NCI-H526 treated with DMSO at 0.1 percent for 48 hours (cell line): ENCODE measurements at places on chromosomes 11 and 22.

DNA sequence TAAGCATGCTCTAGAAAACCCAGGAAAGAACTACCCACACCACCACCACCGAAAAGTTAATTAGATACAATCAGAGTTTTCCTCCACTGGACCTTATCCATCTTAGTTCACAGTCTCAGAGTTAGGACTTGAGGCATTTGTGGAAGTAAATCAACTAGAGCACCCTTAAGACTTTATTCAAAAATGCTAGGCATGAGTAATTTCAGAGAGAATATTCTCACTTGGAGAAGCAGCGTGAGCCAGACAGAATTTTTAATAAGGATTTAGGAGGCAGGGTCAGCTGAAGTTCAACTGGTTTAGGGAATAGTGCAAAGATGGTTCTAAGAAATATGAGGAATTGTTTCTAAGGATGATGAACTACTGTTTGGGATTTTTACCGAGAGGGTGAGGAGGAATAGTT, 1.2 kb upstream of the OLFML1 start:
- no peak for DNase-seq

DNA sequence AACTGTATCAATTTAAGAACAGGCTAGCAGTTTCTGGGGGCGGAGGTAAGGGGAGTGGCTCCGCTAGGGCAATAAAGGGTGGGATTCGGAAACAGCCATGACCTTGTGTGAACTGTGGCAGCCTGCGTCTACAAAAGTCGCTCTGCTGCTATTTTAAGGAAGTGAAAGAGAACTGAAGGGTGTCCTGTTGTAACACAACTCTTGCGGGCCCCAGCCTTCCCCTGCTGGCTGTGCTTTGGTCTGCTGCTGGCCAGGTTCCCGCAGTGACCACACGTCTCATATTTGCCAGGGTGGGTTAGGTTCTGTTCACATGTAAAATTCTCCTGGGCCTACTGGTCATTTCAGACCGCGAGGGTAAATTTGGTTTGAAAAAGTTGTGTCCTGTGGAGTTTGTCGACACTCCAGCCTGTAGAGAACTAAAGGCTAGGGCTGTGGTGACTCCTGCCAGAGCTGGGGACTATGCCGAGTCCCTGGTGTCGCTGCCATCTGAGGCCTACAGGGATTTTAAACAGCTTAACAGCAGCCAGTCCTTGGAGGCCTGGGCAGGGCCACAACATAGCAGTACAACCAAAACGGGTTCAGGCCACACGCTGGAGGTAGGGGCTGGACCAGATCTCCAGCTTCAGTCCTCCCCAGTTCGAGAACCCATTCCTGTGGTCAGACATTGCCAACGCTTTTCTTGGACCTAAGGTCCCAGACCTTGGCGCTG, 1.1 kb upstream of the PPFIBP2 start:
- DNase-seq: no peak

- no peak for DNase-seq
Measured at GRCh38 chr11:20639688-20640087, 29.7 kb upstream of the NELL1 start.

DNA sequence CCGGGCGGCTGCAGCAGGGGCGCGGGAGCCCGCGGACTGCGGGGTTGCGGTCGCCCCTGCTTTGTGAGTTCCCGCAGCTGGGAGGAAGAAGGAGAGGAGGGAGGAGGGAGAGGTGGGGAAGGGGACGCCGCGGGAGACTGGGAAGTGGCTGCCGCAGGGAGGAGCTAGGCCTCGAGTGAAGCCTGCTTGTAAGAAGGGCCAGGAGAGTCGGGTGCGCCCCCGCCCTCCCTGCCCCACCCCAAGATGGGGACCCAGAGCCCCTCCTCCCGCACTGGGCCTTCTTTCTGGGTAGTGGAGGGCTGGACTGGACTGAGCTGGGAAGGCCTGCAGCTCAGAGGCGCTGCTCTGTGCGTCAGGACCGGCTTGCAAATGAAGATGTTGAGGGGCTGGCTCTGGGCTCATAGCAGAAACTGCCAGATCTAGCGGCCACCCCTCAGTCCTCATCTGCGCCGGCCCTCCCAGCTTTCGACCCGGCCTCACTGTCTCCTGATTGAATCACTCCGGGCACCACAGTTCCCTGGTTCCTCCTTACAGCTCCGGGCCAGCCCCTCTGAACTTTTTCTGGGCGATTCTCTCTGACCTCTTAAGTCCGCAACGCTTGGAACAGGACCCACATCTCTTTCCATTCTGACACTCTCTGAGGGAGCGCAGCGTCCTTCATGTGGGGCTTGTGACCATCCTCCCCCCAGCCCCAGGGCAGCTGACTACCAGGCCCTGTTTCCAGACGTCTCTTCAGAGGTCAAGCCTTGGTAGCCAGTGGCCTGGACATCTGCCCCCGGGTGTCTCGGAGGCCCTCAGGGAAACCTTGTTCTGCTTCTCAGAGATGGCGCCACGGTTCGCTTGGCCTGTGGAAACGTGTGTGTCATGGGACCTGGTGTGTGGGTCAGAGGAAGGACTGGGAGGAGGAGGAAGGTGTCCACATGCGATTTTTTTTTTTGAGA, 21.9 kb downstream of the SERPINH1 start:
- no peak for DNase-seq

DNA sequence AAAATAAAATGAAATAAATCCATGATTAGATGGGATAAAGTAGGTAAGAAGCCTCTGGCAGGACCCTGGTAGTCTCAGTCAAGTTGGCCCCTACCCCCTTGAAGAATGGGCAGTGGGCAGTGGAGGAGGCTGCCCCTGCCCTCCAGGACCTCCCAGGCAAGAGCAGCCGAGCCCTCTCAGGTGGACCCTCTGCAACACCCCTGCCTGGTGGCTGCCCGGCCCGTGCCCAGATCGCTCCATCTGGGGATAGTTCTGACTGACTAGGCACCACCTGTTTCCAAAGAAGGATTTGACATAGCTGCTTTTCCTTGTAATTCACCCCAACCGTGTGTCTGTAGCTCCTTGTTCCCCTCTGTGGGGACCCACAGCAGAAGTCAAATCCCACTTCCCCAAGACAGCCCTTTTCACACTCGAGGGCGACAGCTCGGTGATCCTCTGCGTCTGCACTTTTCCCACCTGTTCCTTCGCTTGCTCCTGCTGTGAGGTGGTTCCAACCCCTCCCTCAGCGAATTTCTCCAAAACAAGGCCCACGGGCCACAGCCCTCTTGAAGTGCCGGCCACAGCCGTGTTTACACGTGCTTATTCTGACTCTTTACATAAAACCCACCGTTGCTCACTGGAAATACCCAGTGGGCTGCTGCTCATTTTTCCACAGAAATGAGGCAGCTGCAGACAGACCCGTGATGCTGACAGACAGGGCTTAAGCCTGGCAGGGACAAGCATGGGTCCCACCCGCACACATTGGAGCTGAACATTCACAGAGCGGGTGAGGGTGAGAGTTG, 5.5 kb upstream of the TMPRSS13 start:
- DNase-seq: no peak

DNA sequence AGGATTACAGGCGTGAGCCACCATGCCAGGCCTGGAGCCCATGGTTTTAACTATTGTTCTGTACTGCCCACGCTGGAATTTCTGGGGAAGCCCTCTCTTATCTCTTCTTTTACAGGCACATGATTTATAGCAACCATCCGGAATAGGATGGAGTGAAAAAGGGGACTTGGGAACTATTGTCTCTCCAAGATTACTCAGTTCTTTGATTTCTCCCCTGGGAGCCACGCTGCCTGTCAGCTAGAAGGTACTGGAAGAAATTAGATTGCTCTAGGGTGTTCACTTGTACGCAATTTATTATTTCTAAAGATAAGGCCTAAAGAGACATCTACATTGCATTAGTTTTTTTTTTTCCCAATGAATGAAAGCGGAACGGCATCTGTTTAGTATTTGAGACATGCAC, 65.6 kb upstream of the PTPRJ start:
- DNase-seq: no peak

GRCh38 chr11:25970726-25971508, 361.0 kb upstream of the ANO3 start:
- DNase-seq: no peak

- DNase-seq: no peak
Measured at GRCh38 chr22:17678817-17679385, 40.3 kb downstream of the BCL2L13 start.

- no peak for DNase-seq
Measured at GRCh38 chr11:133503236-133503635, 29.1 kb downstream of the OPCML start.

DNA sequence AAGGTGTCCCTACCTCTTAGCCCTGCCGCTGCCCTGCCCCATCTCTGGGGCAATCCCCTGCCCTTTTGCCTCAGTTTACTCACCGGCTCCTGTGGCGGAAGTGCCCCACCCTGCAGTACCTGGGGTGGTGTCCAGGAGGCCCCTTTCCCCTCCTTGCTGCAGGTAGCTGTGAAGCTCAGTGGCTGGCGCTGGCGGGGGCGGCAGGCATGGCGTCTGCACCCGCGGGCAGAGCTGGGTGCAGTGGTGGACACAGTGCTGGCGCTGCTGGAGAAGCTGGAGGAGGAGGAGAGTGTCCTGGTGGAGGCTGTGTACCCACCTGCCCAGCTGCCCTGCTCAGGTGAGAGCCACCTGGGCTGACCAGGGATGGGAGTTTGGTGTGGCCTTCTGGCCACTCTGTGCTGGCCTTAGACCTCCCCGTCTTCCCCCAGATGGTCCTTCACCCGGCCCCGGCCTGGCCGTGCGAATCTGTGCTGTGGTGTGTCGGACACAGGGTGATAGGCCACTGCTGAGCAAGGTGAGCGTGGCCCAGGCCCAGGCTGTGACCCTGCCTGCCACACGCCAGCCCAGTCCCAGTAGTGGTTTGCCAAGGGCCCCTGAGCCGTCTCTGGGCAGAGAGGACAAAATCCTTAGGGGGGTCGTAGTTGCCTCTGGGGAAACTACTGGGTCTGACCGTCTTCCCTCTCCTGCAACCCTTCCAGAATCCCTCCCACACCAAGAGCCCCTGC, 4.0 kb downstream of the CARNS1 start:
- DNase-seq: no peak

- peak; percentile 54 for DNase-seq
Measured at GRCh38 chr11:17012712-17013547, 1.3 kb downstream of the PLEKHA7 start.

DNA sequence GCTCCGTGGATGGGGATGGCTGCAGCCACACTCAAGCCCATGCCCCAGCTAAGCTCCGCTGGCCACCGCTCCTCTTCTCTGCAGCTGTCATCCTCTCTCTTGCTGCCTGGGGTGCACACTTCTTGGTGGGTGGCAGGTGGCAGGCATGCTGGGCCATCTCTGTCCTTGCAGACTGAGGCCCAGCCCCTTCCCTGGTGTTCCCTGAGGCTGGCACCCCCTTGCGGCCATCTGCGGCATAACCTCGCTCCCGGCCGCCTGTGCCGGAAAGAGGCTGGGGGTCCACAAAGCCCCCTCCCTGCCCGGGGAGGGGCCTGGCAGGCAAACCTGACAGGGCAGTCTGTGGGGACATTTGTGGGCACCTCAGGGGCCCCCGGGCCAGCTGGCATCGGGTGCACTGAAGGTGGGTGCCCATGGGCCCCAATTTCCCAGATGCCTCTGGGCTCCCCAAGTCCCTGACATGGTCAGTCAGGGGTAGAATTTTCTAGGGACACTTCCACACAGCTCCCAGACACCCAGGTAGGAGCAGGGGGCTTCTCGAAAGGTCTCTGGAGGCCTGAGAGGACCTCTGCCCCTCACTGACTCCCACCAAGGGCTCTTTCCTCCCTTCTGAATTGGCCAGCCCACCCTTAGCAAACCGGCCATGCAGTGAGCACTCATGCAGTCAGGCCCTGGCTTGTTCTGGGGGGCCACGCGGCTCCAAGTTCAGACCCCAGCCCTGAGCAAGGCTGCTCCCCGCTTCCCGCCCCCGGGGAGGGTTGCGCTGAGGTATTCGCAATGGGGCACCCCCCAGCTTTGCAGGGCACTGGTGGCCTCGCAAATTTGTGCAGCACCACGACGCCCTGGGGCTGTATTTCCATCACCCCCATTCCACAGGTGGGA, 23.5 kb upstream of the TH start:
- DNase-seq: no peak

GRCh38 chr22:35505399-35506258, 35.0 kb upstream of the RASD2 start:
- DNase-seq: peak; percentile 90

GRCh38 chr11:129257512-129257911, 65.4 kb upstream of the ARHGAP32 start:
- DNase-seq: no peak

DNA sequence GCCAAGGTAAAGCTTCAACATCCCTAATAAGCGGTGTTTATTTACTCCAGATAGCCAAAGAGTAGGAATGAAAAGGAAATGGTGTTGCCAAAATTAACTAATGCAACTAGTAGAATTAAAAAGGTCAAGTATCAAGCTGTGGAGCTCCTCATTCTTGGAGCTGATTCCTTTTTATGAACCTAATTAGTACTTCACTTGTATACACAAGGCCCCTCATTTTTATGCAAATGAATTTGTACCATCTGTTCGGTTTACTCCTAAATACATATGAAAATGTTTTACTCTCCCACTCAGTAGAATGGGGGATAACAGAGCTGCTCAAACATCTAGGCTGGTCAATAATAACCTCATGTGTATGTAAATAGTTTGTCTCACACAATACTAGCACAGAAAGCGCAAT, 426.4 kb upstream of the LUZP2 start:
- DNase-seq: peak; percentile 82

DNA sequence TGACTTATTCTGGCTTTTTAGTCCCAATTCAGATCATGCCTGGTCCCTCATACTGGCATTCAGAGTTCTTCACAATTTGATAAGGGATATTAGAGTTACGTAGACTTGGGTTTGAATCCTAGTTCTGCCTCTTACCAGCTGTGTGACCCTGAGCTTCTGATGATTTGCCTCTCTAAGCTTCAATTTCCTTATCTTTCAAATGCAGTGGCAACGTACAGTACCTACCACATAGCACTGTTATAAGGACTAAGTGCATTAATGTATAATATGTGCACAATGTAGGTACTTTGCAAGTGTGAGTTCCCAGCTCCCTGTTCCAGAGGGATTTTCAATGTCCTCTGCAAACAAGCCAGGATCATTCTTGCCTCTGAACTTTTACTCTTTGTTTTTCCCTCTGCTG, 7.3 kb downstream of the RHOG start:
- no peak for DNase-seq

DNA sequence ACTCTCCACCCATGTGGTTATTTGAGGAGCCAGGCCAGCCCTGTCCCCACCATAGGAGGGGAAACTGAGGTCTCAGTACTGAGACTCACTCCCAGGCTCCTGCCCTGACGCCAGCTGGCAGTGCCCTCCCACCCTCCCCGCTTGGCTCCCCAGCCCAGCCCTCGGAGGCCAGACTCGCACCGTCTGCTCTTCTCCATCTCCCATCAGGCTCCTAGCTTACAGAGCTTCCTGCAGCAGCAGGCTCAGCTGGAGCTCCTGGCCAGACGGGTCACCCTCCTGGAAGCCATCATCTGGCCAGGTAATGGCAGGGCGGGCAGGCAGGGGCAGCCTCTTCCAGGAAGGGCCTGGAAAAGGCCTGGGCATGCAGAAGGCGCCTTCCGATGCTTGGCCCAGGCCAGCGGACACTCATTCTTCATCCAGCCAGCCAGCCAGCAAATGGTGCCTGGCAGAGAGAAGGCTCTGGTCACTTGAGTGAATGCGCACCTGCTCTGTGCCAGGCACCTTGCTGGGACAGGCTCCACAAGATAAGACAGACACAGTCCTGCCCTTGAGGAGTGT, 12.6 kb downstream of the RHBDD3 start:
- no peak for DNase-seq

- no peak for DNase-seq
Measured at GRCh38 chr11:112844517-112844916, 116.7 kb upstream of the NCAM1 start.

GRCh38 chr11:75151346-75152047, 590 bp downstream of the SLCO2B1 start:
- DNase-seq: no peak
